ENCODE measurements at places on chromosomes 6 and 20.

- no peak for DNase-seq
Observed at GRCh38 chr6:139932671-139933070, 558.2 kb upstream of the CITED2 start.

GRCh38 chr20:40628877-40629276 is 60.2 kb downstream of the MAFB start:
- no peak for DNase-seq

- DNase-seq = no peak
Observed at GRCh38 chr6:40563111-40563510, 24.1 kb downstream of the LRFN2 start.

- DNase-seq = no peak
Observed at GRCh38 chr6:117397536-117398227, 28.1 kb downstream of the ROS1 start.
